Activated T-helper 1 cell treated with anti-CD3 and anti-CD28 coated beads, Interleukin-2, amount 50 U/mL, for 16 hours (primary cell): ENCODE measurements at places on chromosomes 3 and 15.

DNA sequence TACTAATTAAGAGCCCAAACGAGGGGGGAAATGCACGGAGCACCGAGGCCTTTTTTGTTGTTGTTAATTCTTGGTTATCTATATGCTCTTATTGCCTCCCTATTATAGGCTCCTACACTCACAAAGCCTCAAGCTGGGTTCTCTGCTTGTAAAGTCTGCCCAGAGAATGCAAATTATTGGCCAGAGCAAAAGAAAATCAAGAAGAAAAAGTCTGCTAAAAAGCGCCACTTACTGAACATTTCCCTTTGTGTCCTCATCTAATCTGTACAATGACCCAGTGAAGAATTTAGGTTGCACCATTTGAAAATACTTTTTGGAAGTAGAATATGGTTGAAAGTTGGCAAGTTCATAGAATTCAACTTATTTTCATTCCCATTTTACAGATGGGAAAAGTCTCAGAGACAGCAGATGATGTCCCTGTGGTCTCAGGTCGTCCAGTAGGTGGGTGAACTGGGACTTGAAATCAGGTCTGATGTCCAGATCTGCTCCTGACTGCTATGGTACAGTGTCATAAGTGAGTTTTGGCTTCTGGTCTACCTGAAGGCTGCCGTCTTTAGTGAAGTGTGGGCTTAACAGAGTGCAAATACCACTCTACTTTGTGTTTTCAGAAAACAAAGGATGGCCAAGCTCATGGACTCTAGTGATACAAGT lies 1.1 kb upstream of the TNFAIP8L3 start:
- DNase-seq, result no peak

GRCh38 chr3:6439226-6439625 lies 421.7 kb upstream of the GRM7 start:
- no peak for DNase-seq

DNA sequence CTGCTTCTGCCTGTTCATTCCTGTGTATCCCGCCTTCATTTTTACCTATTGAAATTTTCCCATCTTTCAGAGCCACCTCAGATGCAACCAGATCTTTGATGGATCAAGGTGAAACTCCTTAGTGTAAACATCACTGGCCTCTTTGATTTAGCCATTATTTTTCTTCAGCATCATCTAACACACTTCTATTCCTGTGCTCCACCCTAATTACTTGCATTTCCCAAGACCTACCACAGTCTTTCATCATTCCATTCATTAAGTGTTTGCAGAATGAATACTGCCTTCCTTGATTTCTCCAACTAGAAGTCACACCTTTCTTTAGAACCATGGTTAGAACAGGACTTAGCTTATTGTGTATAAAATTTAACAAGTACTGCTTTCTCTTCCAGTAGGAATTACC lies 55.5 kb upstream of the SKIL start:
- no peak for DNase-seq

- DNase-seq, result no peak
Observed at GRCh38 chr15:81575436-81576123, 201.6 kb upstream of the TMC3 start.

DNA sequence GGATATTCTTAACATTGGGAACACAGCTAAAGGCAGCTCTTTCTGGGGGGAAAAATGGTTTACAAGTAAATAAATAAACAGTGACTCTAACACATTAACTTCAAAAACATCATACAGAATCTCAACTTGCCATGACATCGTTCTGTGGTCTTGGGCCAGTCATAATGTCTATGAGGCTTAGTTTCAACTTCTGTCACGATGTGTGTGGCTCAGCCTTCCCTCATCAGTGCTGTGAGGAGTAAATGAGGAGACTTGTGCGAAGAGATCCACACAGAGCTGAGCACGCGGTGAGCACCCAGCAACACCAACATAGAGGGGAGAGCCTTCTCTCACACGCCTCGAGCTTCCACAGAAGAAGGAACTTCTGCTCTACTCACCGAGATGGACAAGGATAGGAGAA lies 49.0 kb downstream of the DZIP1L start:
- DNase-seq, result no peak

- no peak for DNase-seq
Observed at GRCh38 chr3:44467241-44467640, 10.2 kb downstream of the ZNF445 start.

- DNase-seq, result no peak
Observed at GRCh38 chr3:187985647-187986046, 168.3 kb upstream of the LPP start.

GRCh38 chr3:192372616-192373015 lies 354.7 kb downstream of the FGF12 start:
- no peak for DNase-seq

DNA sequence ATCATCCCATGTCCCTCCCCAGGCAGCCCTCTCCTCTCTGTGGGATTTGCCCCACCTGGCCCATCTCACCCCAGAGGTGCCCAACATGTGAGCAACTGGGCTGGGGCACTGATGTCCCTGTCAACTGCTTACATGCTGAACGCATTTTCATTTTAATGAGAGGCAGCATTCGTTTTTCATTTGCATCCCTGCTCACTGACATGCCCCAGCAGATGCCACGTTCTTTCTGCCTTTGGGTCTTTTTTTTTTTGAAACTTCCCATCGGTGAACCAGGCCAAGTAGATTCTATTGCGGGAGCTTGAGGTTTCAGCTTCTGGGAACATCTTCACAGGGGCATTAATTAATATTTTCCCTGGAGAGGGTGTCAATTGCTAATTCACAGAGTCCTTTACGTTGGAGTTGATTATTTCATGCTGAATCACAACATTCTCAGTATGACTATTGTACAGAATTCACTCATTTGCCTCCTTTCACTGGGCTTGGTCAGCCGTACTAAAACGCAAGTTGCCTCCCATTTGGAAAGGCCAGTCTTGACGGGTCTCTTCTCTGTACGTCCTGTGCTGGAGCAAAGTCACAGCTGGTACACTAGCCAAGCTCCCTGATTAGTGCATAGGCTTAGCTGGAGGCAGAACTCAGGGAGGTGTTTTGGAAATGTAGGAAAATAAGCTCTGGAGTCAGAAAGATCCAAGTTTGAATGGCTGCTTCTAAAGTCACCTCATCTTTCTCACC lies 69.8 kb downstream of the CHRNA7 start:
- no peak for DNase-seq

DNA sequence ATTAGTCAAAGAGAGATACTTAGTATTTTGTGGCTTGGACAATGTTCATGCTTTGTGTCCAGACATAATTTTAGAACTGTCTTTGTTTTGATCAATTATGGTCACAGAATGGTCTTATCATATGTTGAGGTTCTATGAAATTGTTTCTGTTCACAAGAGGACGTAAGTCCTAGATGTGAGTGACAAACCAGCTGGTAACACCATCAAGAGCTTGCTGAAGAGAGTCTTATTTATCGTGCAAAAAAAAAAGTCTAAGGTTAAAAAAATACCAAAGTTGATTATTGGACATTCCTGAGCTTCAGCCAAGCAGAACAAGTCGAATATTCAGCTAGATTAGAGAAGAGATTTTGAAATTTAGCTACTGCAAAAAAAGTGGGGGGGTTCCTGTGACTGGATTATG lies 495.9 kb upstream of the NAALADL2 start:
- DNase-seq, result no peak

DNA sequence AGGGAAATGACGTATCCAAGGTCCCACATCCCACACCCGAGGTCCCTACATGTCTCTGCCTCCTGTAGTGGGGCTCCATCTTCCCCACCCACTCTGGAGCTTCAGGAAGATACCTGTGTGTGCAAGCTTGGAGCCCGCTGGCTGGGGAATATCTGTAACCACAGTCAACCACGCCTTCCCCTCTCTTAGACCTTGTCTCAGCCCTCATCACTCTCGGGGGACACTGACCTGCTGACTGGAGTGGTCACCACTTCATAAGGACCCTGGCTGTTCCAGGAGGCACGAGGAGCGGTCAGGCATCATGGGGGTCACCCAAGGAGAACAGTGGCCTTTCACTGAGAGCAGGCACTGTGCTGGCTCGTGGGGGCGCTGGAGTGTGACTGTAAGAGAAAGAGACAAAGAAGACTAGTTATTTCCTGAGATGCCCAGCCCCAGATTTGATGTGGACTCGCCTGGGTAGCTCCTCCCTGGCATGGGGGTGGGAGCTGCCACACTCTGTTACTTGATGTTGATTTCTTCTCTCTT lies 48.6 kb downstream of the CTXND1 start:
- DNase-seq, result no peak

- no peak for DNase-seq
Observed at GRCh38 chr15:76418352-76419140, 82.0 kb downstream of the ISL2 start.

- no peak for DNase-seq
Observed at GRCh38 chr15:33021806-33022389, 172.6 kb downstream of the FMN1 start.

DNA sequence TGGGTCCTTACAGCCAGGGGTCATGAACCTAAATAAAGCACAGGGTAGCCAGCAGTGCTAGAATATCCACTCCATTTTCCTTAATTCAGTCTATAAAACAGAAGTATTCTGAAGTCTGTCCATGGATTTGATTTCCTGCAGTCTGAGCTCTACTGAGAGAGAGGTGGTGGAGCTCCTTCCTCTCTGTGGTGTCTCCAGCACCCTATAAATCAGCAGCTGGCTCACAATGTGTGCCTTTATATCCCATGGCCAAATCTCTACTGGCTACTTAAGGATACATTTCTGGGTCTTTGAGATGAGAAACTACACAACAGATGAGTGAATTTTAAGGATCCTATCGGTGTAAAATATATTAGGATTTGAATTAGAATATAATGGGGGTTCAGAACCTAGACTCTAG lies 339.9 kb upstream of the RBMS3 start:
- no peak for DNase-seq

DNA sequence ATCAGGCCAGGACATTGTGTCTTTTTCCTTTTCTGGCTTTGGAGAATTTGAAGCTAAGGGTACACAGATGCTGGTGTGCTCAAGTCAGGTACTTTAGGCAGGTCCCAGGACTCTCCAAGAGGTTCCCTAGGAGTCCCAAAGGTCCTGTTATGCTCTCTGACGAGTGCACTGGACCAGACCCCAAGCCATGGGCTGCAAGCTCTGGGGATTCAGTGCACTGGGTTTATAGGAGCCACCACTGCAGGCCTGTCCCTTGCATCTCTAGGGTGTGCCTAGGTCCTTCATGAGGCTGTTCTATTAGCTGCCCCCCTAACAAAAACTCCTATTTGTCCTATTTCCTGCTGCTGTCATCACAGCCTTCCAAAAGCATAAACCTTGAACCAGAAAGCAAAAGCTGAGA lies 31.9 kb upstream of the BFSP2 start:
- no peak for DNase-seq

GRCh38 chr3:163878396-163878795 lies 1199.9 kb downstream of the SI start:
- no peak for DNase-seq

DNA sequence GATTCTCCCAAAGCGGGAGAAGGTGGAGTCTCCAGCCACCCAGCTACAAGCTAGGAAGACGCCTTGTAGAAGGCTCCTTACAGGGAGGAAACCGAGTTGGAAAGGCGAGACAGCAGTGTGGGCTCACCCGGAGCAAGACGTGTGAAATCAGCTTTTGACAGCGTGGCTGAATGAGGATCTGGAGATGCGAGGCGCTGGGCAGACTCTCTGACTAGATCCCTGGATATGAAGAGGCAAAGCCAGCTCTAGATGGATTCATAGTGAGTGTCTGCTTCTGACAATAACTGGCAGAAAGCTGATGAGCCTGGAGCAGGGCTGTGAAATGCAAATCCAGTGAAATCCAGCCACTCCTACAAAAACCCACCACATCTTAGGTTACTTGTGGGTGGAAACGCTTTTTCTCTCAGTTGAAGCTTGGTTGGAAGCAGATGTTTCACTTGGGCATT lies 41.0 kb downstream of the GOLGA6A start:
- no peak for DNase-seq

- DNase-seq, result no peak
Observed at GRCh38 chr15:89963301-89964231, 37.6 kb upstream of the ZNF710 start.

GRCh38 chr15:43511012-43511885 lies 6.2 kb upstream of the MAP1A start:
- DNase-seq, result no peak

- no peak for DNase-seq
Observed at GRCh38 chr3:123036352-123037014, 8.9 kb upstream of the SEMA5B start.

GRCh38 chr3:134369861-134370596 lies 4.2 kb downstream of the AMOTL2 start:
- DNase-seq, result no peak

- DNase-seq, result no peak
Observed at GRCh38 chr3:134378384-134378783, 4.1 kb upstream of the AMOTL2 start.

- DNase-seq, result no peak
Observed at GRCh38 chr3:39378957-39379777, 4.0 kb upstream of the SLC25A38 start.

DNA sequence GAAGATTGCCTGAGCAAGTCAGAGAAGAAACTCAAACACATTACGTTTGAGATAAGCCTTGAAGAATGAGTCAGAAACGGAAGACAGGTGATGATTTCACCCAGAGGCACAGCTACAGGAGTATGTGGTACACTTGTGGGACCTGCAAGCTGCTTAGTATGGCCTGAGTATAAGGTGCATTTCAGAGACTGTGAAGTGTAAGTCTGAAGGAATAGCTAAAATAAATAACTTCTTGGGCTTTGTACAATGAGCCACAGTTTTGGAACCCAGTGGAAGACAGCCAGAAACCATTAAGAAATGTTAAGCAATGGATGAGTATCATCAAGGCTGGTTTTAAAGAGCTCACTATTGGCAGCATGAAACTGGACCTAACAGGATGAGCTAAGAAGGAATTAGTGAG lies 826.2 kb downstream of the ROBO1 start:
- no peak for DNase-seq

DNA sequence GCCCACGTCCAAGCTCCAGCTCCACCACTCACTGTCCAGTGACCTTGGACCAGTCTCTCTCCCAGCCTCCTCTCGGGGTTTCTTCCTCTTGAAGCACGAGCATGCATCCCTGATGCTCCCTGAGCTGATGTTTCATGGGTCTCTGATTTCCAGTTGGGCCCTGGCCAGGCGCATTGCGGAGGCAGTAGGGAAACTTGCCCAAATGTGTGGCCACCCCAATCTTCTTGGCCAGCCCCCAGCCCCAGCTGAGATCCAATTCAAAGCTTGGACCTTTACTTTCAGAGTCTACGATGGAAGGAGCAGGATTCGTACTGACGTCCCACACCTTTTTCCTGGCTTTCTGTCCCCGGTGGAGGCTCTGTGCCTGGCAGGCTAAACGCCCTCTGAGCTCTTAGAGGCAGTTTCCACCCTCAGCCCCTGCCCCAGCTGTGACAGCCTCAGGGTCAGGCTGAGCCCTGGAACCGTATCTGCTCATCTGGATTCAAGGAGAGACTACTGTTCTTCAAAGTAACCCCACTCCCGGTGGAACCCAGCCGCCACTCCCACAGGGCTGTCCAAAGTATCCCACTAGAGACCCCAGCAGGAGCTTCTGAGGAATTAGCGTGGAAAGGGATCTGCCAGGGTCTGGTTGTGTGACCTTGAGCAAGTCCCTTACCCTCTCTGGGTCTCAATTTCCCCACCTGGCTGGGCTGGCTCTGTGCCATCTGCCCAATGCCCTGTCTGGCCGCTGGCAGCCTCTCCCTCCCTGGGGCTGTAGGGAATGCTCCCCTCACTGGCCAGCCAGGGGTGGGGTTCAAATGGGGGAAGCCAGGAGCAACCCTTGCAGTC lies 37.4 kb downstream of the CPN2 start:
- DNase-seq, result no peak

- DNase-seq, result no peak
Observed at GRCh38 chr15:99923711-99924110, 190.5 kb upstream of the LYSMD4 start.
